ENCODE measurements at places on chromosomes 5 and 9. TPM values are rescaled to one million over a fixed set of nuclear protein-coding genes. Genes with fewer than 3 reads are reported as not detected.
A peak's percentile ranks its signal among the peaks of the same experiment; 100 is the strongest.

- peak; percentile 66 for DNase-seq
These were observed 45.7 kb downstream of the SLC46A2 start for GRCh38 chr9:112844771-112845542.

DNA sequence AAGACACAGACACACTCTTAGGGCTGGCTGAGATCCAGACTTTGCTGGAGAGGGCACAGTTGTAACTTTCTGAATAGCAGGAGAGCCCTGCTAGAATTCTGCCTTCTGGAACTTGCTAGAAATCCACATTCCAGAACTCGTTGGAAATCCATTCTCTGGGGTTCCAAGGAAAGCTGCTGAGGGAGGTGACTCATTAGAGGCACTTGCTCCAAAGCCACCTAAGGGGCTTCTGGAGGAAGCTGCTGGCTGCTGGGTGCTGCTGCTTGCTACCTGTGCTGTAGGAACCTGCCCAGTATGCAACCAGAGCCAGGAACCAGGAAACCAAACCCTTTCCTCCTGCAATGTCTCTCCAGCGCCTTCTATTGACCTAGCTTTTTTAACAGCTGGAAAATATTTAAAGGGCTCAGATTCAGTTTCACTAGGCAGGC lies 4.1 kb upstream of the TLE4 start:
- DNase-seq: peak; percentile 44

DNA sequence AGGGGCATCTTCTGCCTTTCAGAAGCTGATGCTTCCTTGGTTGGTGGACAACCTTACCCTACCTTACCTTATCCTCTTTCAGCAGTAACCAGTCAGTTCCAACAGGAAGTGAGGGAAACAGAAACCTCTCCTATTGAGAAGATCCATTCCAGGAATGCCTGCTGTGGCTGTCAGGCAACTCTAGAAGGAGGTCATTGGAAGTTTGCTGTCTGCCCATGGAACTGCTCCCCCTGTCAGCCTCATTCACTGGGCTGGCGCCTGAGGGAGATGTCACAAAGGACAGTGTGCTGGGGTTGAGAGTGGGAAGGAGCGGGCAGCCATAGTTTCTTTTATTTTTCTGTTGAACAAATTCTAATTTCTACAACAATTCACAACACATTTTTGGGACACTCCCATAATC lies 54.7 kb downstream of the IRX1 start:
- DNase-seq: no peak

GRCh38 chr5:138352722-138353559 lies 456 bp downstream of the KDM3B start:
- peak; percentile 71 for DNase-seq

The SLC6A18 gene
- not detected for total RNA-seq
